Smooth muscle cell of the umbilical artery (primary cell): ENCODE measurements at places on chromosomes 6 and 20. TPM values are rescaled to one million over a fixed set of nuclear protein-coding genes. Genes with fewer than 3 reads are reported as not detected.

Gene C20orf96
- 3.9 and 4.1 TPM in 2 replicates for total RNA-seq

Gene FAM83D
- total RNA-seq: 2.1 and 11.9 TPM in 2 replicates

Gene SOX4
- total RNA-seq: 18.6 and 29.7 TPM in 2 replicates

Gene PLEKHG1
- total RNA-seq: 0.30 and 0.55 TPM in 2 replicates

Gene BMP6
- 2.1 and 69.2 TPM in 2 replicates for total RNA-seq

Gene ARMH2
- not detected in 2 replicates for total RNA-seq

Gene TCF15
- not detected in 2 replicates for total RNA-seq

Gene PREX1
- 2.1 and 15.3 TPM in 2 replicates for total RNA-seq

Gene SF3B5
- total RNA-seq: 38.5 and 75.1 TPM in 2 replicates

Gene SAMD10
- 0.30 and 2.4 TPM in 2 replicates for total RNA-seq

Gene PRICKLE4
- 0.23 and 1.2 TPM in 2 replicates for total RNA-seq

Gene HLA-DOA
- not detected in 2 replicates for total RNA-seq

Gene DAAM2
- total RNA-seq: 1.2 and 1.4 TPM in 2 replicates

Gene CDH4
- total RNA-seq: 1.8 and 4.1 TPM in 2 replicates

Gene FAM83B
- total RNA-seq: 0.09 TPM in 1 of 2 replicates, not detected in the other

Gene SLC44A4
- 0.05 and 0.30 TPM in 2 replicates for total RNA-seq

Gene SLC35D3
- not detected in 2 replicates for total RNA-seq

Gene CLVS2
- under 0.01 TPM in 1 of 2 replicates, not detected in the other for total RNA-seq

Gene ZC3H12D
- 0.05 and 0.30 TPM in 2 replicates for total RNA-seq

Gene GOPC
- 83.7 and 104 TPM in 2 replicates for total RNA-seq

Gene CRISP3
- not detected in 2 replicates for total RNA-seq

Gene TOX2
- total RNA-seq: 2.1 and 2.2 TPM in 2 replicates

Gene OTOR
- not detected in 2 replicates for total RNA-seq

Gene COL12A1
- total RNA-seq: 534 and 2,476 TPM in 2 replicates

Gene FAM110A
- 0.59 and 1.8 TPM in 2 replicates for total RNA-seq

Gene CPXM1
- total RNA-seq: 1.1 and 3.9 TPM in 2 replicates

Gene RAB44
- not detected in 2 replicates for total RNA-seq

Gene SASH1
- 27.9 and 55.3 TPM in 2 replicates for total RNA-seq

Gene KAT14
- 10.8 and 15.1 TPM in 2 replicates for total RNA-seq

Gene SAPCD1
- total RNA-seq: 1.2 TPM in 2 replicates

Gene DSP
- total RNA-seq: 9.2 and 25.1 TPM in 2 replicates

Gene ID4
- 2.4 and 2.6 TPM in 2 replicates for total RNA-seq

Gene C6orf132
- total RNA-seq: 1.5 and 2.5 TPM in 2 replicates

Gene MTFR2
- 0.30 and 2.4 TPM in 2 replicates for total RNA-seq

Gene ADGRF1
- total RNA-seq: not detected in 2 replicates

Gene TGM2
- total RNA-seq: 1,934 and 2,042 TPM in 2 replicates

Gene CST2
- total RNA-seq: not detected in 2 replicates

Gene ZC2HC1B
- total RNA-seq: not detected in 2 replicates

Gene MUC22
- not detected in 2 replicates for total RNA-seq

Gene DDO
- total RNA-seq: under 0.01 and 0.23 TPM in 2 replicates

Gene PACSIN1
- not detected in 2 replicates for total RNA-seq

Gene LY6G6C
- total RNA-seq: not detected in 2 replicates

Gene RUNX2
- total RNA-seq: 5.0 and 8.3 TPM in 2 replicates
